ENCODE measurements at places on chromosomes 7 and 10.

DNA sequence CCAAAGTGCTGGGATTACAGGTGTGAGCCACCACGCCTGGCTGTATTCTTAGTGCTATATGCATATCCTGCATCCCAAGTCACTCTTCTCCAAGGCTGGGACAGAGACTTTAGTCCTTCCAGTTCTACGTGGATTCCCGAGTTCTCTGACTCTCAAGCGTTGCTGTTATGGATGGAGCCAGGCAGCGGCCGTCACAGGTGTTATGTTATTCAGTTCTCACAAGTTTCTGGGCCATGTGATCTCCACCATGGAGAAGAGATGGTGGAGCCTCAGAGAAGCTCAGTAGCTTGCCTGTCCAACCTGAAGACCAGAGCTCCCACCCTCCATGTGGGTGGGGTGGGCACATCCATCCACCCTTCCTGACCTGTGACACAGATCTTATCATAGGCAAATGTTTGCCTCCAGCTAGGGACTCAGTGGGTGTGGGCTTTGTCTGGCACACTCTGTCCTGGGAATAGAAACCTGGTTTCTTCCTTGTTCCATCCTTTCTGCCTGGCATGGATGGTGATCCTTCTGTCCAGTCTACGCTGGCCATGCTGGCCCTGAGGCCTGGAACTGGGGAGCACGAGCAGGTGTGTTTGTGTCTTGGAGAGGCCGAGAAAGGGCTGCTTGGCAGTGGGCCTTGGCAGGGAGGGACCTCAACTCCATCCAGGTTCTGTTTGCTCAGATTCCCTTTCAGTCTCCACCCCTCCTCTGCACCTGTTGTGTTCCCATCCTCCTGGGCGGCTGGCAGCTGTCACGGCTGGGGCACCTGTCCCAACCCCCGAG is 55.3 kb downstream of the NEURL1 start:
- DNase-seq = no peak

DNA sequence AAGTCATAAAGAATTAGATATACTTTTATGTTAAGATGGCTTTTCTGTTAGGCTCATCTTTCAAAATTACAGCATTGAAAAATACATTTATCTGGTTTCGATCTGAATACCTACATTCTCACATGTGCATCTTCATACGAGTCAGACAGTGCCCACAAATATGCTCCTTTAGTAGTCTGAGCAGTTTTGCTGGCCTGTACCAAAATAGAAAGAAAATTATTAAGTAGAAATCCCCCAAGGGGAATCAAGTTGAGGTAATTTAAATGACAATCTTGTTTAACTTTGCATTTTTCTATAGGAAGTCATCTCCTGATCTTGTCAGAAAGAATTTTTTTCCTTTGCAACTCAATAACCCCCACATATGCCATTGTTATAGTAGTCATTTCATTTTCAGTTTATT is 287.4 kb upstream of the SEMA3D start:
- DNase-seq = no peak

DNA sequence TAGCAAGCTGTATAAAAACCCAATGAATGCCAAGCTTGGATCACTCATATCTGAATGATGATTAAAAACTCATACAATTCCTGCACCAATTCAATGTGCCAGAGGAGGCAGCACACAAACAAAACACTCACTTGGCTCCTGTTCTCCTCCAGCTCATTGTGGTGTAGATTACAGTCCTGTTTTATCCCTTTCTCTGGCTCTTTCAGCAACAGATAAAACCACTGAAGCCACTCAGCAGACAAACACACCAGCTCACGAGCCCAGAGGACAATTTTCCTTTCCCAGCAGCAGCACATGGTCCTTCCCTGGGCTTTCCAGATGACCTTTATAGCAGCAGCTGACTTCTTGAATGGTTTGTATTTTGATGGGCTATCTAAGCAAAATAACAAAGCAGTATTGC is 107.3 kb upstream of the STARD3NL start:
- DNase-seq = peak; percentile 42

- DNase-seq = no peak
Measured at GRCh38 chr7:31702354-31702753, 15.3 kb downstream of the PPP1R17 start.

GRCh38 chr7:95723583-95724180 is 48.7 kb upstream of the DYNC1I1 start:
- DNase-seq = peak; percentile 82

GRCh38 chr10:93367664-93368063 is 114.5 kb downstream of the MYOF start:
- DNase-seq = no peak

DNA sequence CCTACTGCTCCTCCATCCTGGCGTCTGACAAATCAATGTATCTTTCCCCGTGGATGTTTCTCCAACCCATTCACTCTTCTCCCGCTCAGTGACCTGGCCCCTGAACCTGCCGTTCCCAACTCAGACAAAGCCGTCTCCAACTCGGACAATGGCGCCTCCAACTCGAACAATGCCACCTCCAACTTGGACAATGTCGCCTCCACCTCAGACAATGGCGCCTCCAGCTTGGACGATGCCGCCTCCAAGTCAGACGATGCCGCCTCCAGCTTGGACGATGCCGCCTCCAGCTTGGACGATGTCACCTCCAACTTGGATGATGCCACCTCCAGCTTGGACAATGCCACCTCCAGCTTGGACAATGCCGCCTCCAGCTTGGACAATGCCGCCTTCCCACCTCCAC is 608.6 kb downstream of the DNAJB6 start:
- no peak for DNase-seq

DNA sequence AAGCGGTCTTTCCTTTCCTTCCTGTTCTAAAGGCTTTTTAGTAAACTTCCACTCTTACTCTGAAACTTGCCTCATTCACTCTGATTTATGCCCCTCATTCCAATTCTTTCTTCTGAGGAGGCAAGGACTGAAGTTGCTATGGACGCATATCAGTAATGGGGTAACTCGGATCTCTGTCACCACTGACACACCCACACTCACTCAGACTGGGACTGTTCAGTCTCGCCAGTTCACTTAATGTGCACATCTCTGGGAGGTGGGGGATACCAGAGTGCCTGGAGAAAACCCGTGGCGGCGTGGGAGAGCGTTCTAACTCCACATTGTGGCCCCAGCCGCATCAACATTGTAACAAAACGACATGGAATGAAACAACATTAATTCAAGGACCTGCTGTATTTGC is 1139.3 kb upstream of the CELF2 start:
- DNase-seq = no peak

GRCh38 chr7:33099154-33099940 is 9.9 kb downstream of the RP9 start:
- DNase-seq = no peak

GRCh38 chr7:3655635-3656034 is 354.6 kb downstream of the SDK1 start:
- DNase-seq = no peak

DNA sequence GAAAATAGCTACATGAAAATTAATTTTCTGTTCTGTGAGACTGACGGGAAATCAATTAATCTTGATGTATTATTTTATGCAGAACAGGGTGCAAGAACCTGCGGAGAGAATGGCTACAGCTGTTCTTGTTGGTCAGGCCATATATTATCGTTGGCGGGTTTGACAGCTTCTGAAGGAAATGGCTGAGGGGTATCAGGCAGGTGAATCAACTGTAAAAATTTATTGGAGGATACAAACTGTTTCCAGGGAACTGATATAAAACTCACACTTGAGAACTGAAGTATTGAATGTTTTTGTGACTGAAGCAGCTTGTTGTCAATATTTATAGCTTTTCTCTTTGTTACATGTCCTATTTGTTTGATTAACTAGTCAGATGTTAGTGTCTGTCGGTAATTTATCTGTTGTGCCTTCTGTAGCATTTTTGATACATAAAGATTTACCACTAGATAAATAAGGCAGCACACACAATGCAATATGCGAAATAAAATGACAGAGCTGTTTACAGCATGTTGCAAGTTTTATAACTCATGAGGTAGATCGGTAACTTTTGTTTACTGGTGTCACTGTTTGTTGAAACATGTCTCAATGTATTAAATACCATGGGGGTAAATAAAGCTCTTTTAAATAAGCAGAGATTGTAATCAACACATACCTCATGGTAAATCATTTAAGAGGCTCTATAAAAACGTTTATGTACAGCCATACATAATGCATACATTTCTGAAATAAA is 308.2 kb downstream of the LRMDA start:
- no peak for DNase-seq

GRCh38 chr10:102578782-102579181 is 65.5 kb upstream of the TRIM8 start:
- no peak for DNase-seq
